MV-4-11 (cell line): ENCODE measurements at places on chromosomes 13 and 19.

DNA sequence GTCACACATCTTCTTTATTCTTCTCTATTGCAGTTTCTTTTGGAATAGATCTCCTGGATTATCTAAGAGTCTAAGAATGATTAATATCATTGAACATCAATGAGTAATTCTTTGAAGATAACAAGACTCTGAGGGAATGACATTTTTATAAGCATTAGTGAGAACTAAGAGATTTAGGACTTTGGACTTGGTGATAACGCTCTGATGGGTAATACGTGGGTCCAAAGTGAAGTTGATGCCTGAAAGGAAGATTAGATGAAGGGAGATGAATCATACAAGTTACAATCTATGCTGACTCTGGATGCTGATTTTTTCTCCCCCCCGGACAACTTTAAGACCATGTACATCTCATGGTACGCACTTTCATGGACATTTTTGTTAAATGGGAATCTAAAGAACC is 364.5 kb downstream of the GPC5 start:
- DNase-seq = no peak

- DNase-seq = peak; percentile 48
Observed at GRCh38 chr13:91133941-91134802, 213.3 kb upstream of the MIR17HG start.

DNA sequence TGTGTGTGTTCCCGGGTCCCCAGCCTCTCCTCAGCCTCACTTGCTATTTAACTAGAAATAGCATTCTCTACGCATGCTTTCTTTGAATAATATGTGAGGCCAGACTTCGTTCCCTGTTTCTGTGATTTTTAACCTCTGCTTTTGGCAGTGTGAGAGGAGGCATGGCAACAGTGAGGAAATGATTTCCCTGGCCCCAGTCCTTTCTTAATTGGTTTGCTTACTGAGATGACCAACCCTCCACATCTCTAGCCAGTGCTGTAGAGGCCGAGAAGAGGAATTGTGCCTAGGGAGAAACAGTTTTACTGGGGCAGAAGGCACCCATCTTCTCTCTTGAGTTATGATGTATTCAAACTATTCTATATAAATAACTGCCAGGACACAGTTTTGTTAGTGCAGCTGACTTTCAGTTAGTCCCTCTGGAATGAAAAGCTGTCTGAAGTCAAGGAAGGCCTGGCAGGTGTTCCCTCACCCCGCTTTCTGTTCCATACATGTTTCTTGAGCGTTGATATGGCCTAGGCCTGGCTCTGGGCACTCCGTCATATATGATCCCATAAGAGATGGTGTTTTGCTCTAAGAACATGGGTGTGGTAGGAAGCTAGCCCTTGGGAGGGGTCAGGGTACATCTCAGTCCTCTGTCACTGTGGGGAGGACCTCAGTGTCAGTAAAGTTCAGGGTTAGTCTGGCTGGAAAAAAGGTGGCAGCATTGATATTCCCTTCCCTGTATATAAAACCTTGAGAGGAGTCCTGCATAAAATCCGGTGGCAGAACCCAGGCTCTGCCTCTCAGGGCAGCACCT is 73.7 kb upstream of the NPAS1 start:
- DNase-seq = no peak

DNA sequence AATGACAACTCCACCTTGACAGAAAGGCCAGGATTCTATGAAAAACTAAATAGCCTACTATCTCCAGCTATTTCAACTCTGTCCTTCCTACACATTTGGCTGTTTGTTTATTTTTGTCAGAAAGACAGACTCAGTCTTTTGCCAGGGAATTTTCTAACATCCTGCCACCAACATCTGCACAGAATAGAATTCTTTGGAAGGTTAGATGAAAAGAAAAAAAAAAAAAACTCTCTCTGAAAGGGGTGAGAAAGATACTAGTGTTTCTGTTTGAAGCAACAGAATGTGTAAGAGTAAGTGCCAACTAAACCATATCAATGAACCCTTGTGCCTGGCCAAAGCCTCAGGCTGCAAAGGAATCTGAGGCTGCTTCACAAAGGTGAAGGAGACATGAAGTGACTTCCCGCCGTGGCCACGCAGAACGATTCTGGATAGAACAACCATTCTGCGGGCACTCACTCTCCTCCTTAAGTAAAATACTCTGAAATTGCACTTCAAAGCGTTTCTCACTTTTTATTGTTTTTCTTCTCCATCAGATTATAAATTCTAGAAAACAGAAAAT is 498.2 kb downstream of the IRS2 start:
- no peak for DNase-seq

- DNase-seq = no peak
Observed at GRCh38 chr19:18144361-18144760, 8.6 kb upstream of the PIK3R2 start.

GRCh38 chr19:54620464-54620863 is 9.8 kb upstream of the LILRB1 start:
- DNase-seq = no peak

DNA sequence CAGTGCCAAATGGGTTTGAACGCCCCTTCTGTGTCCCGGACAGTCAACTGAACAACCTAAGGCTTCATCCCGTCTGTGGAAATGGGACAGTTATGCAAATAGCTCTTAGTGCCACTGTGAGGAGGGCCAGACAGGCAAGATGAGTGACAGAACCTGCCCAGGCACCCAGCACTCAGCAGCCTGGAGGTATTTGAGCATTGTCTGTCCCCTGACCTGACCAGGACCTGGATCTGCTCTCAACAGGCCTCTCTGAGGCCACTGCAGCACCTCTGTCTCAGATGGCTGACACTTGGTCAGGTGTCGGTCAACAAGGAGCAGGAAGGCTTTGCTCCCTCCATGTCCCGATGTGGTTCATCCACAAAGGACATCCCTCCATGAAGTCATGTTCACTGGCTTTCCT is 67.9 kb downstream of the CCDC70 start:
- DNase-seq = no peak

- DNase-seq = peak; percentile 47
Observed at GRCh38 chr13:21234526-21234925, 58.1 kb downstream of the MRPL57 start.

GRCh38 chr13:98345107-98345935 is 168.3 kb upstream of the RNF113B start:
- DNase-seq = no peak

- no peak for DNase-seq
Observed at GRCh38 chr19:33724721-33725060, 72.0 kb upstream of the KCTD15 start.

DNA sequence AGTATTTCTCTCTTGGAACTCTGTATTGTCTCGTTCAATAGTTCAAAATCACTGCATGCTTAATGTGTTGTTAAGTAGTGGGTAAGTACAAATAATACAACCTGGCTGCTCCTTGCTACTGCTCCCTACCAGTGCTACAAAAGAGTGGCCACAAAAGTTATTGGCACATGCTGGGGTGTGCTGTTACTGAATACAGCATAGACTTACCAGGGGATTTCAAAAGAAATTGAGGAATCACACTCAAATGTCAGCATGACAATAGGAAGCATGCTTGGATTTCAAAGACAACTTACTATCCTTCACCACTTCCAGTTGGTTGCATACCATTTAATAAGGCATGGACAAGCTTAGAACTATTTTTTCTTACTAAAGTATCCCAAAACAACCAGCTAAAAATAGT is 1041.3 kb upstream of the SPRY2 start:
- no peak for DNase-seq

DNA sequence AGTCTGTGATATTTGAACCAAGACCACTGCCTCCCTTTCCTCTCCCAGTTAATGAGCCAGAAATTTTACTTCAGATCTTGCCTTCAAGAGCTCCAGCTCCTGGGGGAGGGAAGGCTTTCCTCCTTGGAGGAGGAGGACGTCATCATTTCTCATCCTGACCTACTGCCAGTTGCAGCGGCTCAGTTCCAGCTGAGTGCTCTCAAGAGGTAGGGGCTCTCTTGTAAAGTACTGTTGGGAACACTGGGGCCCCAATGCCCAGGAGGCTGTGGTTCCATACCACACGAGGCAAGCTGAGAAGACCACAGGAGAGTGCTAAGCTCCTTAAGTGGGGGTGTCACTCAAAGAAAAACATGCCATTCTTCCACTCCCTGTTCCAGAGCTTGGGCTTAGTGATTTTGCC is 36.2 kb downstream of the METTL21C start:
- no peak for DNase-seq

DNA sequence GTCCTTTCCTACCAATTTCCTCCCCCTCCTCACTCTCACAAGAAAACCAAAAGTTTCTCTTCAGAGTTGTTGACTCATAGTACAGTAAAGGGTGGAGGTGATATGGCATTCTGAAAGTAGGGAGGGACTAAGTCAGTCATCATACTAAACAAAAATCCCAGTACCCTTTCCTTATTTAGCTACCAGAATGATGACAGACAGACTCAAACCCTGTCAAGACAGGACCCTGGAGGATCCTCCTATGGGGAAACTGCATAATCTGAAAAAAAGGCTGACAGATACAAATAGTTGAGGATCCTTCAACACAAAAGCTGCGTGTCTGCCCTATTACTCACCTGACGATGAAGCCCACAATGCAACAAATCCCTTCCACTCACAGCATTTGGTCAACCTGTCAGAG is 55.5 kb downstream of the CYSLTR2 start:
- DNase-seq = no peak

DNA sequence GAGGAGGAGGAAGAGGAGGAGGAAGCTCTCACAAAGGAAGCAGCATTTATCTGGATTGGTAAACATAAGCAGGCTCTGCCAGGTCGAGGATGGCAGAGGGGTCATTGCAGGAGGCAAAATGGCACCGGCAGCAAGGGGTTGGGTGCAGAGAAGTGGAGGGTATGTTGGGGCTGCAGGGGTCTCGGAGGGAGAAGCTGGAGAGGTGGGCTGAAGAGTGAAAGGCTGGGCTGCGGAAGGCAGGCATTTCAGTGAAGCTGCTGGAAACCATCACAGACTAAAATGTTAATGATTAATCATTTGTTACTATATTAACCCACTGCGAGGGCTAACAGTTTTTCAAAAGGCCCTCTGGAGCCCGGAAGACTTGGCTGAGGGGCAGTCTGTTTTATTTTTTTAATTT is 24.6 kb downstream of the TPT1 start:
- no peak for DNase-seq

- no peak for DNase-seq
Observed at GRCh38 chr13:23654111-23655110, 84.2 kb downstream of the TNFRSF19 start.

DNA sequence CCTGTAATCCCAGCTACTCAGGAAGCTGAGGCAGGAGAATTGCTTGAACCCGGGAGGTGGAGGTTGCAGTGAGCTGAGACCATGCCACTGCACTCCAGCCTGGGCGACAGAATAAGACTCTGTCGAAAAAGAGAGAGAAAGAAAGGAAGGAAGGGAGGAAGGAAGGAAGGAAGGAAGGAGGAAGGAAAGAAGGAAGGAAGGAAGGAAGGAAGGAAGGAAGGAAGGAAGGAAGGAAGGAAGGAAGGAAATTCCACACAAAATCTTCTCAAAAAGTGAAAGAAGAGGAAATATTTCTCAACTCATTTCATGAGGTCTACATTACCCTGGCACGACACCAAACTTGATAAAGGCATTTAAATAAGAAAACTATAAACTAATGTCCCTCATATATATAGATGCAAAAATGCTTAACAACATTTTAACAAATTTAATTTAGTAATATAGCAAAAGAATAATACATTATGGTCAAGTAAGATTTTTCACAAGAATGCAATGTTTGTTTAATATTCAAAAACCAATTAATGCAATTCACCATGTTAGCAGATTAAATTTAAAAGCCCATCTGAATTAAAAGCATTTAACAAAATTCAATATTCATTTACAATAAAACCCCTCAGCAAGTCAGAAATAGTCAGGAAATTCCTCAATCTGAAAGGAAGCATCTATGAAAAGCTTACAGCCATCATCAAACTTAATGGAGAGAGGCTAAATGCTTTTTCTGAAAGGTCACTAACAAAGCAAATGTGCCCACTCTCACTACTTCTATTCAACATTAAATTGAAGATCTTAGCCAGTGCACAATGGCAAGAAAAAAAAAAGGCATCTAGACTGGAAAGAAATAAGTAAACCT is 12.0 kb upstream of the CPB2 start:
- DNase-seq = no peak

GRCh38 chr13:19665427-19665859 is 32.0 kb downstream of the MPHOSPH8 start:
- DNase-seq = no peak

- DNase-seq = no peak
Observed at GRCh38 chr13:52765611-52766390, 26.2 kb upstream of the CNMD start.

- DNase-seq = no peak
Observed at GRCh38 chr13:55669051-55669450, 1471.7 kb upstream of the PRR20A start.

DNA sequence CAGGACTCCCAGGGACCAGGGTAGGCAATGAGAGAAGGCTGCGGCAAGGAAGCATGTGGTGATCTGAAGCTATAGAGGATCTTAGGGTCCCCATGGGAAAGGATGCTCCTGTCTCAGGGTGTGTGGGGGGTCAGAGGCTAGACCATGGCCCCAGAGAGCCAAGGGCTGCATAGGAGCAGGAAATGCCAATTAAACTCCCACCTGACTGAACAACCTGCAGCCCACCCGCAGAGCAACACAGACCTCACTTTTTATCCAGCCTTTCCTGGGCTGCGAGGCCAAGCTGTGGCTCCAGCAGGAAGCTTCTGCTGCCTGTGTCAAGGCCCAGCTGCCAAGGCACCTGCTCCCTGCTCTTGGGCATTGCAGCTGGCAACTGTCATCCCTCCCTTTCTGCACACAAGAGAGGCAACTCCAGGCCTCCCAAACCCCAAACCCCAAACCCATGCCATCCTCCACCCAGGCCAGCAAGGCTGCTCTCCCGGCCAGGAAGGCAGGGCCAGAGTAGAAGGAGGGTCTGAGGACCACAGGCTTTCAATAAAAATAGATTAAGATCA is 290.1 kb downstream of the FOXO1 start:
- peak; percentile 11 for DNase-seq

DNA sequence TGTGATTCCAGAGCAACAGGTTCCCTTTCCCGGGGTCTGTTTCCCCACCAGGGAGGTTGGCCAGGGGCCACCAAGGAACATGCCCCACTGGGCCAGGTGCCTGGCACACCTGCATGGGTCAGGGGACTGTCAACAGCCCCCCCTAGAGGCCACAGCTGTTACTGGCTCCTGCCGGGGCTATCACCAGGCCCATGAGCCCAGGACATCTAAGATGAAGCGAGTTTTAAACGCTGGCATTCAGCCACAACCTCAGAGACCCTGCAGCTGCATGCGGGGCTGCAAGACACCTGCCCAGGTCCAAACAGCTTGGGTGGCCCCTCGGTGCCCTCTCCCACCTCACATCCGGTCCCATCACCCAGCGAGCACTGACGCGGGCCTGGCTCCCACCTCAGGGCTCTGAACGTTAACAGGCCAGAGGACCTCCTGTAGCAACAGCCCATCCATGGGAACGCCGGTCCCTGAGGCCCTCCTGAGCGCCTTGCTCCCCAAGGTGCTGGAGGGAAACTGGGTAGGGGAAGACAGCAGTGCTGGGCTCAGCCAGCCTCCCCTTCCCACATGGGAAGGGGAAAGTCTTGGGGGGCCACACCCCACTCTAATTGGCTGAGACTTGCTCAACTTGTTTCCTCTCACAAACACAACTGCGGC is 12.0 kb downstream of the KHSRP start:
- DNase-seq = no peak
